ENCODE measurements at places on chromosomes 3 and 15.

GRCh38 chr3:79846148-79846933 lies 78.5 kb upstream of the ROBO1 start:
- no peak for DNase-seq

DNA sequence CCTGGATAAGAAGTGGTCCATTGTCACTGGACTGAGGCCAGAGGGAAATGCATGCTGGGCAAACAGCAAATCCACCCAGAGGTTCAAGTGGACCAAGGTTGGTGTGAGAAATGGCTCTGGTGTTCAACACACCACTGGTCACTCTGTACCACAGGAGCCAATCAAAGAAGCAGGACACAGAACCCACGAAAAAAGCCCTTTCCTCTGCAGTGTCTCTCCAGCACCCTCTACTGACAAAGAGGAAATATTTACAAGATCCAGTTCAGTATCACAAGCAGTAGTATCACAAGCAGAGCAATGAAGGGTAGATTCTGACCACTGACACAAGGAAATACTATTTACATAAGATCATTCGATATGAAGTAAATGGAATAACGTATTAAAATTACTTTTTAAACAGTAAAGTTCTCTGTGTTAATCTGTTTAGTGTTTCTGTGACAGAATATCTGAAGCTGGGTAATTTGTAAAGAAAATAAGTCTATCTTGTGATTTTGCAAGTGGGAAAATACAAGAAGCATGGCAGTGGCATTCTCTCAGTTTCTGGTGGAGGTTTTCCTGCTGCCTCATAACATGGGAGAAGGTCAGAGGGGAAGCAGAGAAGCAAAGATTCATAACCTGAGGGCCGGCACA lies 390.7 kb downstream of the EFHB start:
- no peak for DNase-seq

DNA sequence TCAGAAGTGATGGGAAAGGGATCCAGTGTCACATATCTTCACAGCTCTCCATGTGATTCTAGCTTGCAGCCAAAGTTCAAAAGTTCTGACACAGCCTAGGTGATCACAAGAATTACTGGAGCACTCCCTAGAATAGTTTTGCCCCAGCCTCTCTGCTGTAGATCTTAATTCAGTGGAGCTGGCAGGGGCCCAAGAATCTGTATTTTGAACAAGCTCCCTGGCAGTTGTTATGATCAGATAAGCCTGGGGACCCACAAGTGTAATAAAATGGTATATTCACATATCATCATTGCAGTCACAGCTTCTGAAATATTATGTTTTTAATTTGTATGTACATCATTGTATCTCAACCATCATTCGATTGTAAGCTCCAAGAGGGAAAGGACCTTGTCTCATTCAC lies 62.3 kb downstream of the NOX5 start:
- no peak for DNase-seq

- DNase-seq, result no peak
These were observed 30.8 kb upstream of the MAP3K13 start for GRCh38 chr3:185332026-185332735.

- DNase-seq, result no peak
These were observed 12.1 kb downstream of the VEPH1 start for GRCh38 chr3:157491136-157491535.

- DNase-seq, result no peak
These were observed 495.3 kb downstream of the ZIC1 start for GRCh38 chr3:147904421-147904820.

DNA sequence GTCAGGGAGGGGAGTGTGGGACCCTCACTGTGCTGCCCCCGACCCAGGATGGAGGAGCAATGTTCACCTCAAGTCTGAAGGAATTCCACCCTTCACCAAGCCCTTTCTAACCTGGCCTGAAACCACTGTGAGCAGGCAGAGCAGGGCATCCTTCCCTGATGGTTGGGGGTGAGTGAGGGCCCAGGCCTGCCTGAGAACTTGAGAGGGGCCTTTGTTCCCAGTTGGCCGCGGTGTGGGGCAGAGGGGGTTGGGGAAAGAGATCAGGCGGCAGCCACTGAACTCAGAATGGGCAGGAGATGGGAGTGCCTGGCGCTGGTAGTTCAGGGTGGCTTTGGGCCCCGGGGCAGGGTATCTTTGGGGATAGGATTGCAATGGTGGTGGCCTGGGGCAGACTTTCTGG lies 103.5 kb upstream of the RPL32 start:
- no peak for DNase-seq

DNA sequence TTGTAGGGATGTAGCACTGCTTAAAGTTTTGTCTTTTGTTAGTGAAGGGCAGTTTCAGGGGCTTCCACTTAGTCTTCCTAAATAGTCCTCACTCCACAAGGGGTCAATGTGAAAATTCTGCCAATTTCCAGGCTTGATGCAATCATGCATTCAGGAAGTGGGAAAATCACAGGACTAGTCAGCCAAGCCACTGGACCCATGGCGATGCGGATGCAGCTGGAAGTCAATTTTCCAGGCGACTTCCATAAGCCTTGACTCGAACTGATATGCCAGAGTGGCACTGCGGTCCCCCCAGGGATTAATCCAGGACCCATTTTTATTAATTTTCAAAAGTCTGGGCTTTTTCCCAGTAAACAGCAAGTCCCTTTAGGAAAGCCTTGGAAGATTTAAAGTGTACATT lies 26.1 kb downstream of the GBE1 start:
- DNase-seq, result no peak

GRCh38 chr15:61091289-61091616 lies 137.8 kb downstream of the RORA start:
- DNase-seq, result no peak

Measured in fibroblast of skin of left biceps (primary cell).